GM13977 (cell line): ENCODE measurements at places on chromosomes 1 and 21.

DNA sequence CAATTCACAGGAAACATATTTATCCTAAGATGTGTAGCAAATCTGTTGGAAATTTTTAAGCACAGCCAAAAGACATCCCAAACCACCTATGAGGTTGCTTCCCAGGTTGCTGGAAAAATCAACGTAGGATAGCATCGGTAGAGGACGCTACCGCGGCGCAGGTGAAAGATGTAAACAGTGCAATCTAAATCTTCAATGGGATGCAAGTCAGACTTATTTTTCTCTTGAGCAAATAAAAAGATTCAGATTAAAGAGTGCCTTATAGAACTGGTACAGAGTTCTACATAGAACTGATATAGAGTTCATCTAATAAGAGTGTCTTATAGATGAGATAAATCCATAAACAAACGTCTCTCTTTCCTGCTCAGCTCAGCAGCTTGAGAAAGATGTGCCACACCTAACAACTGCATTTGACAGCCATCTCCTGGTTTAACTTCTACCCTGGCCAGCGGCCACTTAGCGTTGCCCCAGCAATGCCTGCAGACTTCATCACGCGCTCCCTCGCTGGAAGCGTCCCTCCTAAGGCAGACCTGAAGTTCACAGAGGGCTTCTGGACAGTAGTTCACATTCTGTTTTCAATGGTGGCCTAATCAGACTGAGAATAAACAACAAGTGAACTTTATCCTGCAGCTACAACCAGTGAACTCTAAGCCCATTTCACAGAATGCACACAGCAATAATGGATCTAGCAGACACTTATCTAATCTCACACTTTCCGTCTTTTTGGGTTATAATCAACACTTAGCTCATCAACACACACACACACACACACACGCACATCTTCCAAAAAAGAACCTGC lies 164.5 kb downstream of the TOMM20 start:
- DNase-seq, result no peak

DNA sequence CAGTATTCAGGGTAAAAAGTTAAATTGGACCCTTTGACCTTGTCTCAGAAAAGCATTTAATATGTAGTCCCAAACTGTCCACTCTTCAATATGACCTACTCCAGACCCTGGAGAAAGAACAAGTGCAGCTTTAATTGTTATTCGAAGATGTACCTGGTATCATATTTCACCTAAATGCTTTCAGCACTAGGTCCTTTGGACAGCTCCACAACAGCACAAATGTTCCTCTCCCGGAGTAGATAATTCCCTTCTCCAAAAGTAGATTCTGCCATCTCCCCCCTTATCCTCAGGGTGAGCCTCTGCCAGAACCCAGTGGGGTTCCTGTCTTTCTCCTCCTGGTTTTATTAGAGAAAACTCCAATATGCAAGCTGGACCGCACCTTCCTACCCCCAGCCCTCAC lies 104.5 kb upstream of the AJAP1 start:
- DNase-seq, result no peak

- no peak for DNase-seq
These were observed 8.8 kb downstream of the CD1E start for GRCh38 chr1:158362482-158362881.

GRCh38 chr1:71687376-71687775 lies 595.0 kb downstream of the NEGR1 start:
- DNase-seq, result no peak

- peak; percentile 53 for DNase-seq
These were observed 2.2 kb downstream of the JUN start for GRCh38 chr1:58781541-58782177.

DNA sequence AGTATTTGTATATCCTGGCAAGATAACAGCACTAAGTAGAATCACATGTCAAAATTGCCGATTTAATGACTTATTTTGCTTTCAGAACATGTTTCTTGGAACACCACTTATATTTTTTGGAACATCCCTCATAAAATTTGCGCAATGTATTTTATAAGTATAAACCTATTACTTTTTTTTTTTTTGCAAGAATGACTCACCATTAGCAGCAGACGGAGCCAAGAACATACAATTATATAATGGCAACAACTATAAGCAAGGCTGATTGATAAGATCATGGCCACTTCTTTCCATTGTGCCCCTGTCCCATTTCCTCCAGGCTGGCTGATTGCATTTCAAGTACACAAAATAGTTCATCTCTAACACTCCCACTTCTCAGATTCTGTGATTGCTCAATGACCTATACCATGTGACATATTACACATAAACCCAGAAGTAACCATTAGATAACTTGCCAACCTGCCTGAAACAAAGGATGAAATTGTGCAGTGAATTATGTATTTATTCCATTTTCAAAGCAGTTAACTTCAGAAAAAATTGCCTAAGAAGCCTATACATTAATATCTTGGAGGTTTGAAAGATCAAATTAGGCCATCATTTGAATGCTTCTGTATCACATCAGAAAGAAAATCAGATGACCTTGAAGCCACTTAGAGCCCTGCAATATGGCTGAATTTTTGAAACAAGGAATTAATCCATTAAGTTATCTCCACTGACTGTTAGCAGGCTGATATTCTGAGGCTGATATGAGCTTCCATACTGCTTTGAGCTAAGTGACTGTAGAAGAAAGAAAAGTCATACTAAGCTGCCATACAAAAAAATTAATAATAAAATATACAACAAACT lies 77.8 kb upstream of the PRMT6 start:
- no peak for DNase-seq

GRCh38 chr1:32303997-32304622 lies 12.2 kb downstream of the HDAC1 start:
- DNase-seq, result no peak

DNA sequence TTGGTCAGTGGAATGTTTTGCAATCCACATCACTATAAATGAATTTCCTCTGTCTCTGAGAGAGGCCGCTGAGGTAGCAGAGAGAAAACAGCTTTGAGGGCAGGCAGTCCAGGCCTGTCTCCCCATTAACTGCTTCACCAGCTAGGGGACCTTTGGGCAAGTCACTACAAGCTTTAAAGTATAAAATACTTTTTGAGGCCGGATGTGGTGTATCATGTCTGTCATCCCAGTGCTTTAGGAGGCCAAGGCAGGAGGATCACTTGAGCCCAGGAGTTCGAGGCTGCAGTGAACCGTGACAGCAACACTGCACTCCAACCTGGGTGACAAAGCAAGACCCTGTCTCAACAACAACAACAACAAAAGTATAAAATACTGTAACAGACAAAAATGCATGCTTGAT lies 6.4 kb downstream of the IL6R start:
- no peak for DNase-seq

DNA sequence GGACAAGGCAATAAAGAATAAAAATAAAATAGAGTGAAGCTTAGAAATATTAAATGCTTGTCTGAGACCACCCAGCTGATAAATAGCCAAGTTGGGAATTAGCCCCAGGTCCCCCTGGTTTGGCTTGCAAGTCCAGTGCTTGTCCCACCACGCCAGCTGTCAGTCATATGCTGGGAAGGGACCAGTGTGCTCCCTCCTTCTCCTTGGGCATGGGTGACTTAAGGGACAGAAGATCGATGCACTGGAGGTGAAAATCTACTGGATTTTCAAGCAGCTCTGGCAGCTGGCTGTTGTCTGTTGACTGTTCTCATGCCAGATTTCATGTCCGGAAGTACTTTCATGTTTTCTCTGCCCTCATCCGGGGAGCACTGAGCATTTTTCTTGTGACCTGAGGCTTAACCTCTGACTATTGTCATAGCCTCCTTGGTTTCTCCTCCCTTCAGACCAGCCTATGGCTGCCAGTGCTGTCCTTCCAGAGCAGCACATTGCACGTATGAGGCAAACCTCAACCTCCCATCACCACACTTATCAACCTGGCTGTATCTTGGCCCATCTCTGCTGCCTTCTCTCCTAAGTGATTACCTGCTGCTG lies 12.4 kb downstream of the LMOD1 start:
- no peak for DNase-seq

GRCh38 chr1:55990007-55990406 lies 589.4 kb downstream of the PLPP3 start:
- no peak for DNase-seq
